A549 (cell line): ENCODE measurements at places on chromosomes 11 and 22. TPM values are rescaled to one million over a fixed set of nuclear protein-coding genes. Genes with fewer than 3 reads are reported as not detected.
A peak's percentile ranks its signal among the peaks of the same experiment; 100 is the strongest.

GRCh38 chr22:37803195-37803638 is 4.5 kb upstream of the GCAT start:
- no peak for DNase-seq

DNA sequence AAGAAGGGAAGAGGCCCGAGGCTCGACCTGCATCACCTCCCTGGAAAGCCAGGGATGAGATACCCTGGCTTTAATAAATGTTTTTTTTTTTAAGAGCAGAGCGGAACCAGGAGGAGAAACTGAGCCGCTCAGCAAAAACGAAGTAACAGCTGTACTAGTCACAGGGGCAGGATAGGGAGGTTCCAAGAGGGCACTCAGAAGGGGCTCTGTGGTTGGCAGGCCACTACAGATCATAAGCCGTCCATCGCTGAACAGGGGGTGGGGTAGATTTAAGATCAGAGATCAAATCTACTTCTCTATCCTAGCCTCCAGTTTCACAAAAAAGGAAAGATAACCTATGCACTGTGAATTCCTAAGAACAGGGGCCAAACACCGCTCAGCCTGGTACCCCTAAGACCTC is 625 bp downstream of the EIF3D start:
- DNase-seq: no peak

- DNase-seq: peak; percentile 47
These were observed 20.8 kb upstream of the TXNRD2 start for GRCh38 chr22:19962246-19962908.

DNA sequence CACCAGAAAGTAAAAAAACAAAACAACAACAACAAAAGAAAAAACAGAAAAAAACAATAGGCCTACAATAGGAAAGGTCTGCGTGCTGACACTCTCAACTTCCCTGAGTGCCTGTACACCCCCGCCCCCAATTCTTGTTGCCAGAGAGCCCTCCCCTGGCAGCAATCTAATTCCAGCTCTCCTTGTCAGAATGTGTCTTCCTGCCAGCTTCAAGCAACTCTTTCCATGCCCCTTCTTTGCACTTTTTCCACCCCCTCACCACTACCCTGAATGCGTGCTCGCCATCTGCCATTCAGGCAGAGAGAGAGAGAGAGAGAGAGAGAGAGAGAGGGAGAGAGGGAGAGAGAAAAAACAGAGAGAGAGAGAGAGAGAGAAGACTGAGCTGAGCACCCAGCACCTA is 245.0 kb downstream of the KIRREL3 start:
- no peak for DNase-seq

DNA sequence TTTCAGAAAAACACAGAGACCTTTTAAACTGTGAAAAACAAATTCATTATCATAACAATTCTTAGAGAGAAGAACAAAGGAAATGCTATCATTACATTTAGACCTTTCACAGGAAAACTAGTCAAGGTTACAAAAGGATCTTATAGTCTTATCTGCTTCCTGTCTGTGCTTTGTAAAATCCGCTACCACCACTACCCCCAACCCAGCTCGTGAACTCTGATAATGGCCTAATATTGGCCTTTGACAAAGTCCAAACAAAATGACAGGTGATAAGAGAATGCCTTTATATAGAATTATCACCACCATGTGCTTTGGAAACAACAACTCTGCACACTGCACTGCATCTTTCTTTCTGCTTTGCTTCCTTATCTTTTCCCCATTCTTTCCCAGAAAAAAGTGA is 272.5 kb downstream of the SBF2 start:
- no peak for DNase-seq

DNA sequence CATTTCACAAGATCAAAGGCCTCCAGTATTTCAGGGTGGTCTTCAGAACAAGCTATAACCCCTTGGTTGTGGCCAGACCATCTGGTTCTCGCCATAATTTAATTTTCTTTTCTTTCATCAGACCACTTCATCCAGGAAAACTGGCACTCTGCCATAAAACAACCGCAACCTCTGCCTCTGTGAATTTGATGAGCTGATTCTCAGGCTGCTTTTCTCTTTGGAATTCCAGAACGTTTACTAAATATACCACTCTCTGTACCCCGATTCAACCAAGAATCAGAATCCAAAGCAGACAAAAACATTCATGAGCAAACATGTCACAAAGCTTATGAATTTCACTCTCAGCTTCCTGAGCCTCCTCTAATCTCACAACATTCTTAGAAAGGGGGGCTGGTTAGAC is 331.8 kb upstream of the SYN3 start:
- no peak for DNase-seq

- peak; percentile 82 for DNase-seq
These were observed at the start of gene P2RY2 for GRCh38 chr11:73218106-73218829. Gene P2RY2, plus strand, starts transcription at chr11:73218281. Its CDS starts 15,879 bp downstream, at chr11:73234160.

GRCh38 chr11:16839821-16840220 is 101.4 kb downstream of the C11orf58 start:
- DNase-seq: no peak

DNA sequence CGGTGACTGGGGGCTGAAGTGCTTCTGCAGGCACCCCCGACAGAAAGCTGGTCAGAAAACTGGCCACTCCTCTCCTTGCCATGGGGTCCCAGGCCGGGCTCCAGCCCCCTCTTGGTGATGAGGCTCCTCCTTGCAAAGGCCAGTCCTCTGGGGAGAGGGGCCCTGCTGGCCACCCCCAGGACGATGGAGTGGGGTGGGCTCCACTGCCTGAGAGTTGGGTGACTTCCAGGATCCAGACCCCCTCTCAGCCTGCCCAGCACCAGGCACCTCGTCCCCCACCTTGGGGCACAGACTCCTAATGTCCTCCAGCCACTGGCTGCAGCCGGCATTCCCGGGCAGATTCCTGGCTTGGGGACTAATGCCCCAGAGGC is 441 bp upstream of the RPS6KA4 start:
- DNase-seq: no peak

DNA sequence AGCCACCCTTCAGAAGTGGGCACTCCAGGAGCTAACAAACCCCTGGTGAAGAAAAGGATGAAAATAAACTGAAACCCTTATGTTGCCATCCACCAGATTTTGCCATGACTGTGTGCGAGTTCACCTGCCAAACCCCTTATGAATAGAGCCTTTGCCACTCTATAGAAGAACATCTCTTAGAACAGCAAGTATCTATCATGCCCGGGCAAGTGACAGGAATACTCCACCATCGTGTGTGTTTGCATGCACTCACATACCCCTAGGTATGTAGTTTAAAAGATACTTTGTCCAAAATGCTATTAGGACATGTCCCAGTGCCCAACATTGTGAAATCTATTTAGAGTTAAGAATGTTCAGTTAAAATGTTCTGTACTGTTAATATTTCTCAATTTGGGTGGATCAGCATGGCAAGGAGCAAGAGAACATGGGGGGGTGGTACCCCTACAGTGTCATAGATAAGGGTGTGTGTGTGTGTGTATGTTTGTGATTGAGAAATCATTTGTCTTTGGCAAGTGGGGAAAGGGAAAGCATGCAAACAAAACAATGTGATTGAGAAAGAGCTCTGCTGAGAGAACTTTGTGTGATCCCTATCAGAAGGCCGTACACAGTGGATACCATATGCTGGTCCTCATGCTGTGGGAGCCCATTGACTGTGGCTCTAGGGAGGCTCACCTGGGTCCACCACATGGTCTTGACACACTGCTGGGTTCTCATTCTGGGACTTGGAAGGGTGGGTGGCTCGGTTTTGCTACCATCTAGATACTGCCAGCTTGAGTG is 94.9 kb downstream of the ZBTB16 start:
- DNase-seq: no peak

GRCh38 chr11:1570896-1571759 is 943 bp downstream of the DUSP8 start:
- no peak for DNase-seq

- DNase-seq: no peak
These were observed 7.2 kb downstream of the MICAL2 start for GRCh38 chr11:12117611-12118010.

- no peak for DNase-seq
These were observed 30.1 kb upstream of the OAF start for GRCh38 chr11:120180551-120181232.

Gene YPEL4
- polyA plus RNA-seq: 0.04 to 0.06 TPM in 2 of 3 replicates, not detected in the other

Gene MYRF
- 19.2 to 22.3 TPM (median 21.2 TPM) in 3 replicates for polyA plus RNA-seq

Gene SYCE3
- polyA plus RNA-seq: 0.29 to 0.45 TPM in 2 of 3 replicates, not detected in the other

Gene ZFPL1
- polyA plus RNA-seq: 29.2 to 33.5 TPM (median 31.7 TPM) in 3 replicates

Gene H19
- 16.6 to 22.5 TPM (median 19.2 TPM) in 3 replicates for polyA plus RNA-seq

Gene MFRP
- not detected in 3 replicates for polyA plus RNA-seq

Gene TRPC6
- polyA plus RNA-seq: 0.26 to 0.70 TPM (median 0.30 TPM) in 3 replicates

Gene OR6T1
- not detected in 3 replicates for polyA plus RNA-seq

Gene THAP12
- 34.6 to 40.0 TPM (median 36.8 TPM) in 3 replicates for polyA plus RNA-seq

Gene TRAF6
- polyA plus RNA-seq: 4.3 to 4.9 TPM (median 4.6 TPM) in 3 replicates

Gene E2F8
- 5.7 to 6.4 TPM (median 6.0 TPM) in 3 replicates for polyA plus RNA-seq

Gene TRIM48
- not detected in 3 replicates for polyA plus RNA-seq

Gene UCP3
- polyA plus RNA-seq: 1.5 to 1.8 TPM (median 1.7 TPM) in 3 replicates
